ENCODE measurements at places on chromosomes 16 and 17.

DNA sequence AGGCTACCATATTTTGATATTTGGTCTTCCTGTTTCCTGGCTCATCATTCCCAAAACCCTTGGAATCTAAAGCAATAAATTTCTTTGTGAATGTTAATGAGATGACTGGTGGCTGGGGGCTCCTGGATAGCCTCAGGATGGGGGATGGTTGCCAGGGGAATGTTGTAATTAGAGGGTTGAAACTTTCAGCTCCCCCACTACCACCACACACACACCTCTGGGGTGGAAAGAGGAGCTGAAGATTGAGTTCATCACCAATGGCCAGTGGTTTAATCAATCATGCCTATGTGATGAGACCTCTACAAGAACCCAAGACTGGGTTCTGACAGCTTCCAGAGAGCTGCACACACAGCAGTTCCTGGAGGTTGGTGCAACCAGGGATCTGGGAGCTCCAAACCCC is 59.1 kb downstream of the HS3ST3A1 start:
- no peak for DNase-seq

DNA sequence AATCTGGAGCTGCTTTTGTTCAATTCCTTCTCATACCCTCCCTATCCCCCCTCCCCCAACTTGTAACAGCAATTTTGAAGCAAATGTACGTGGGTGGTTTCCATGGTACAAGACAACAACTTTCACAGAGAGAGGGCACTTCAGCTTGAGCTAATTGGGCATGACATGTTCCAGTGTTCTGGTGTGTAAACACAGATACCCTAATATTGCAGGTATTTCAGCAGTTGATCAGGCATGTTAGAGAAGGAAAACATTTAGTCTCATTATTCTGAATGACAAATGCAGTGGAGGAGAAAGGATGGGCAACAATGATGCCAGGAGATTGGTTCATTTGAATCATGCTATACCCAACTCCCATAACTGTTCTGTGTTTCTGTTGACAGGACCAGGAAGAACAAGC is 137.5 kb downstream of the TRIM37 start:
- DNase-seq = no peak

DNA sequence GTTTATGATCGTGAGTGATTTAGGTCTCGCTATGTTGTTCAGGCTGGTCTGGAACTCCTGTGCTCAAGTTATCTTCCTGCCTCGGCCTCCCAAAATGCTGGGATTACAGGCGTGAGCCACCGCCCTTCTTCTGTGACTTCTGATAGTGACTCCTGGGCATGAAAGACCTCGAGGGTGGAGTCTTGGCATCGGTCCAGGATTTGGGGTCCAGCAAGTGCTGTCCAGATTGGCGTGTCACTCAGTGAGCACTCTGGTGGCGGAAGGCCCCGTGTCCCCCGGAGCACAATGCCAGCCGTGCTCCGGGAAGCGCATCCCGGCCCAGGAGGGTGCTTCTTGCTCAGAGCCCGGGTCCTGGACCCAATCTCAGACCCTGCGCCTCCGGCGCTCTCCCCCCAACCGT is 6.8 kb downstream of the OR1F1 start:
- no peak for DNase-seq

DNA sequence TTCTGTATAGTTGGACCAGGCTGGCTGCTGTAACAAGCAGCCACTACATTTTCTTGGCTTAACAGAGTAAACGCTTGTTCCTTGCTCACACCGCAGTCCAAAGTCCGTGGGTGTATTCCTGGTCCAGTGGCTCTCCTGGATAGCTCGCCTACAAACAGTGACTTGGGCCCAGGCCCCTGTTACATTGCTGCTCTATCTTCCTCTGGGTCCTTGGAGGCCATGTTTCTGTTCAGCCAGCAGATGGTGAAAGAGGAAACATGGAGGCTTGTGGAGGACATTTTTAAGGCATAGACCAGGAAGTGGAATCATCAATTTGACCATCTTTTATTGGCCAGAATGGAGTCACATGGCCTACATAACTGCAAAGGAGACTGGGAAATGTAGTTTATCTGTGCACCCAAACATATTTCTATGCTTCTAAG is 55.1 kb downstream of the ATP2C2 start:
- no peak for DNase-seq

GRCh38 chr16:4660454-4661007 is 32.8 kb upstream of the NUDT16L1 start:
- no peak for DNase-seq
